Calu3 (cell line): ENCODE measurements at places on chromosomes 7 and 10.

DNA sequence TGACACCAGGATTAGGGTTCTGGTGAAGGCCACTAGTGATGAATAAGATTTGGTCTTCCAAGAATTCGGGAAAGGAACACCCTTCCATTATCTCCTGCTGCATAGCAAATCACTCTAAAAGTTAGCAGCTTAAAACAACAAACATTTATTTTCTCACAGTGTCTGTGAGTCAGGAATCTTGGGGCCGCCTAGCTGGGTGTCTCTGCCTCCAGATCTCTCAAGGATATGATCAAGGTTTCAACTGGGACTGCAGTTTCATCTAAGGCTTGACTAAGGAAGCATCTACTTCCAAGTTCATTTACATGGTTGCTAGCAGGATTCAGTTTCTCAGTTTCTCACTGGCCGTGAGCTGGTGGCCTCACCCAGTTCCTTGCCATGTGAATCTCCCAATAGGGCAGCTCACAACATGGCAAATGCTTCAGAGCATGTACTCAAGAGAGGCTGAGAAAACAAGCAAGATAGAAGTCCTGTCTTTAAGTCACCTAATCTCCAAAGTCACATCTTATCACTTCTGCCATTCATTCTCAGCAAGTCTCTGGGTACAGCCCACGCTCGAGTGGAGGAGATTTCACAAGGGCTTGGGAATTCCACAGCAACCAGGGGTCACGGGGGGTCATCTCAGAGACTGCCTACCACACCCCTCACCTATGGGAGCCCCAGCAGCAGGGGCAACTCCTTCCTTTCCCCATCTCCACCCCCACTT is 26.8 kb downstream of the TLX1 start:
- H3K27ac ChIP-seq: no peak overlapping the region
- no peak overlapping the region for H3K4me3 ChIP-seq
- peaks cover 16% of the 10 kb centered on the region for H3K4me1 ChIP-seq
- no peaks in the 10 kb centered on the region for H3K36me3 ChIP-seq
- DNase-seq: no peak
- H3K27me3 ChIP-seq: peaks cover 90% of the 10 kb centered on the region

GRCh38 chr10:114307731-114308130 is 68.7 kb downstream of the VWA2 start:
- H3K4me1 ChIP-seq: no peaks in the 10 kb centered on the region
- H3K27me3 ChIP-seq: no peaks in the 10 kb centered on the region
- no peak for DNase-seq
- H3K4me3 ChIP-seq: no peak overlapping the region

GRCh38 chr7:70947181-70947580 is 184.8 kb upstream of the GALNT17 start:
- no peak overlapping the region for H3K4me3 ChIP-seq
- no peaks in the 10 kb centered on the region for H3K36me3 ChIP-seq
- H3K27me3 ChIP-seq: no peaks in the 10 kb centered on the region
- H3K4me1 ChIP-seq: no peaks in the 10 kb centered on the region
- no peak for DNase-seq

GRCh38 chr7:157871681-157872080 is 534.9 kb downstream of the DNAJB6 start:
- H3K27ac ChIP-seq: no peak overlapping the region
- DNase-seq: no peak
- no peak overlapping the region for H3K4me3 ChIP-seq
- peaks cover 3% of the 10 kb centered on the region for H3K36me3 ChIP-seq
- H3K27me3 ChIP-seq: no peaks in the 10 kb centered on the region

- H3K4me3 ChIP-seq: no peak overlapping the region
- H3K27me3 ChIP-seq: no peaks in the 10 kb centered on the region
- peaks cover 21% of the 10 kb centered on the region for H3K4me1 ChIP-seq
- H3K27ac ChIP-seq: no peak overlapping the region
- peak; percentile 25 for DNase-seq
Measured at GRCh38 chr7:142697270-142697669, 52.0 kb upstream of the PRSS1 start.

GRCh38 chr7:67619175-67619574 is 622.5 kb downstream of the TYW1 start:
- no peak overlapping the region for H3K4me3 ChIP-seq
- H3K4me1 ChIP-seq: no peaks in the 10 kb centered on the region
- no peak overlapping the region for H3K27ac ChIP-seq

DNA sequence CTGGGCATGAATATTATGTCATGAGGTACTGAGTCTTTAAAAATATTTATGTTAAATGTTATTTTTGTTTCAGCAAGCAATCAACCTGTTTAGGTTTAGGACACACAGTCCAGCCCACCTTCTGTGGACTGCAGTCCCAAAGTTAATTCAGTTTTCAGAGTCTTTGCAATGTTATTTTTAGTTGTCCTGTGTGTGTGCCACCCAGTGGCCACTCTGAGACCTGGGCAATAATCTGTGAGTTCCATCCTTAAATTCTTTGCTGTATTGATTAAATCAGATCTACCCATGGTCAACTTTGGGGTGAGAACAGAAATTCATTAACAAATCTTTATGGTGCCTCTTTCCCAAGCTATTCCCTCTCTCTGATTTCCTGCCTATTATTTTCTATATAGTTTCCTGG is 415.1 kb downstream of the CCSER2 start:
- H3K4me1 ChIP-seq: no peaks in the 10 kb centered on the region
- DNase-seq: no peak
- H3K4me3 ChIP-seq: no peak overlapping the region
- no peak overlapping the region for H3K27ac ChIP-seq
- H3K27me3 ChIP-seq: no peaks in the 10 kb centered on the region
- no peaks in the 10 kb centered on the region for H3K36me3 ChIP-seq

DNA sequence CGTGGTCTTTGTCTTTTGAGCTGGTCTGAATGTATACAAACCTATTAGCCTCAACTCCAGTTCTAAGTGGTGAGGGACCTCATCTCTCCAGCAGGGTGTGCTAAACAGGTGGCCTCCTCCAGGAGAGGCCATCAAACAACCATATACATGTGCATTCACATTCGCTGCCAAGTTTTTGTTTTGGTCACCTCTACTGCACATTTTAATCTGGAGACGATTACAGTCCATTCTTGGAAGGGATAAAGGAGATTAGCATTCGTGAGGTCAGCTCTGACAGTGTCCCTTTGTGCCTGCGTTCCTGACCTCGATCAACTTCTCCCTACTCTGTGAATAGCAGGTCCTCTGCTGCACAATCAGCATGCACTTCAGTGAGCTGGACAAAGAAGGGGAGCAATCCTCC is 60.8 kb downstream of the RHOBTB1 start:
- no peak overlapping the region for H3K4me3 ChIP-seq
- no peak overlapping the region for H3K27ac ChIP-seq
- DNase-seq: peak; percentile 51
- H3K27me3 ChIP-seq: no peaks in the 10 kb centered on the region

DNA sequence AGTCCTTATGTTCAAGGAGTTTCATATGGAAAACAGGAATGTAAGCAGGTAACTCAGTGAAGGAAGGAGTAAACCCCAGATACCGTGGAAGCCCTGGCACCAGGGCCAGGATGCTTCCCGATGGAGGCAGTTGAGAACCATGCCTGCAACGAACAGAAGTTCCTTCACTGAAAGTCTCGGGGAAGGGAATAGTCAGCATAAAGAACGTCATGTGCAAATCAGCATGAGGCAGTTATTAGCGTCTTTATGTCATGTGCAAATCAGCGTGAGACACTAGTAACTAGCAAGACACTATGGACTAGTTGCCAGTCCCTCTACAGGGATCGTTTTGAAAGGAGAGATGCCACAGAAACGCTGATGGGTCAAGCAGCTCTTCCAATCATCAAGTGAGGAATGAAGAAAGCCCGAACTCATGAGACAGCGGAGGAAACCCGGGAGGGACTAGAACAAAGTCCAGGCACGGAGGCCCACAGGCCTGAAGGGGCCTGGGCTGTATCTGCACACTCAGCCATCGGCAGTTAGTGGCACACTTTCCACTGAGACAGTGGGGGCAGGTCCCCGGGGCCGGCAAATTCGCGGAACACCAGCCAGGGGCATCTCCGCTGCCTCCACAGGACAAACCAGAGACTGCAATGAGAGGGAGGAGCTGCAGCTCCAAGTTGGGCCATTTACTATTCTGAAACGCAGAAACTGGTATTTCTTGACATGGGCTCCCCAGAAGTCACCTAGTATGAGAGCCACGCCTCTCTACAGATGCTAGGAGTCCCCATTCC is 109.6 kb downstream of the SFMBT2 start:
- no peak overlapping the region for H3K4me3 ChIP-seq
- no peaks in the 10 kb centered on the region for H3K4me1 ChIP-seq
- H3K36me3 ChIP-seq: no peaks in the 10 kb centered on the region
- peak; percentile 14 for DNase-seq

- H3K27ac ChIP-seq: no peak overlapping the region
- no peak overlapping the region for H3K4me3 ChIP-seq
- no peaks in the 10 kb centered on the region for H3K36me3 ChIP-seq
- H3K4me1 ChIP-seq: no peaks in the 10 kb centered on the region
Measured at GRCh38 chr7:125506331-125506730, 576.7 kb upstream of the POT1 start.

GRCh38 chr10:97731346-97732051 is 5.4 kb upstream of the ZFYVE27 start:
- H3K27me3 ChIP-seq: no peaks in the 10 kb centered on the region
- H3K36me3 ChIP-seq: peaks cover 9% of the 10 kb centered on the region
- DNase-seq: peak; percentile 64
- H3K4me3 ChIP-seq: no peak overlapping the region
- no peak overlapping the region for H3K27ac ChIP-seq

GRCh38 chr7:95963446-95963990 is 191.2 kb downstream of the DYNC1I1 start:
- no peak for DNase-seq
- H3K4me3 ChIP-seq: no peak overlapping the region
- H3K27ac ChIP-seq: no peak overlapping the region
- H3K36me3 ChIP-seq: no peaks in the 10 kb centered on the region
- H3K27me3 ChIP-seq: peaks cover 12% of the 10 kb centered on the region
- H3K4me1 ChIP-seq: no peaks in the 10 kb centered on the region

DNA sequence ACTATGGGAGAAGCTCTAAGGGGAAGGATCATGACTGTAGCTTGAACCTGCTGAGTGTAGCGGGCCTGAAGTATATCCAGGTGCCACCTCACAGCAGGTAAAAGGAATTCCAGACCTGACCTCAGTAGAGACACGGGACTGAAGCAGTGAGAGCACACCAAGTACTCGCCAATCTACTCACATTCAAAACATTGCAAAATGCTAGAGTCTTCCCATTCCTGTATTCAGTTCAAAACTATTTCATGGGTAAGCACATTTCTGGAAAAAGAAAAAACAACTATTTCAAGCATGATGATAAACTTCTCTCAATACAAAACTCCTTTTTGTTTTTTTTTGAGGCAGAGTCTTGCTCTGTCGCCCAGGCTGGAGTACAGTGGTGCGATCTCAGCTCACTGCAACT is 121.9 kb upstream of the AUTS2 start:
- no peaks in the 10 kb centered on the region for H3K27me3 ChIP-seq
- no peak overlapping the region for H3K27ac ChIP-seq
- DNase-seq: no peak
- H3K4me1 ChIP-seq: no peaks in the 10 kb centered on the region
- no peaks in the 10 kb centered on the region for H3K36me3 ChIP-seq
